ENCODE measurements at places on chromosomes 7 and 10.

GRCh38 chr10:34229917-34230316 lies 585.2 kb downstream of the PARD3 start:
- no peak for DNase-seq

GRCh38 chr10:92242910-92243671 lies 47.8 kb downstream of the CPEB3 start:
- no peak for DNase-seq

- no peak for DNase-seq
Measured at GRCh38 chr7:87513735-87514335, 38.4 kb upstream of the ABCB4 start.

DNA sequence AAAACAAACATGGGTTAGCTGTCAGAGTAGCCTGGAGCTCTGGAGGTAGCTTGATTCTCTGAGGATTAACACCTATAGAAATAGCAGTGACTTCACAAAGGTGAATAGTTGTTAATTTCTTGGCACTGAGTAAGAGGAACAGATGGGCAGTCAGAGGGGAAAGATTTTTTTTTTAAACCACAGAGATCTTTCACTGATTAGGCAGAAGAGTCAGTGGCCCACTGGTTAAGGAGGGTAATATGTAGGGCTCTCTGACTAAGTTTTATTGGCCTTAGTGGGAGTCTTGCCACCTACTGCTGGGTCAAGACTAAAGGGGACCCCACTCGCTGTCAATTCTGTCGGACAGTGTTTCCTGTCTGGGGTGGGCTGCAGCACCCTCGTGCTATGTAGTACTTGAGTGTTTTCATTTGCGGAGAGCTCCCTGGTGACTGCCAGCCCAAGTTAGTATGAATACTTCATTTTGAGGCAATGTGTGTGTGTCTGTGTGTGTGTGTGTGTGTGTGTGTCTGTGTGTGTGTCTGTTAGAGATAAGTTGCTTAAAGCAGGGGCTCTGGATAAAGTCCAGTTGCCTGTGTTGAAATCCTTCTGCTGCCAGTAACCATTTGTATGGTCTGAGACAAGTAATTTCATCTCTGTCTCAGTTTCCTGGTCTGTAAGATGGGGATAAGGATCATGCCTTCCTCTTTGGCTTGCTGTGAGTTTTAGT lies 145.2 kb downstream of the ARID5B start:
- DNase-seq, result peak; percentile 68

- no peak for DNase-seq
Measured at GRCh38 chr10:76242956-76243355, 811.5 kb downstream of the LRMDA start.

GRCh38 chr10:43131906-43132305 lies 6.3 kb upstream of the CSGALNACT2 start:
- DNase-seq, result peak; percentile 46

Measured in stimulated activated effector memory CD8-positive, alpha-beta T cell treated with anti-CD3 and anti-CD28 coated beads, Interleukin-12 subunit alpha, Interleukin-12 subunit beta, amount 100 ng/mL, for 72 hours (primary cell).